Left hindlimb (tissue), 1 donor: ENCODE measurements at places on chromosomes 4 and X.

- DNase-seq: no peak
Measured at GRCh38 chr4:101806914-101807313, 16.4 kb downstream of the BANK1 start.

- DNase-seq: no peak
Measured at GRCh38 chr4:66376921-66377320, 706.6 kb upstream of the EPHA5 start.

DNA sequence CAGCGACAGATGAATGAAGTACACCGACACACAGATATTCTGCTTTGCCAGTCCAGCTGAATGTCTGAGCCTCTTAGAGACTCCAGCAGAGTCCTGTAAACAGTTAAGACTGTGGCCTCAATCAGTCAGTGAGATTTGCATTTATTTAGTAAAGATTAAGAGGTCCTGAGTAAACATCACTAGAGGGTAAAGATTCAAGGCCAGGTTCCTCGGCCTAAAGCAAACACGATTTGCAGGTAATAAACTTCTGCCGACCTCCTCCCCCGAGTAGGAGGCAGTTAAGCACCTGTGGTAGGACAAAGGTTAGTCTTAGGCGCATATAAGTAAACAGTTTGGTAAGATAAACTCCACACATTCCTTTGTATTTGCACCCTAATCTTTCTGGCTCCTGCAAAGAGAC is 99.6 kb downstream of the CFAP47 start:
- DNase-seq: no peak

DNA sequence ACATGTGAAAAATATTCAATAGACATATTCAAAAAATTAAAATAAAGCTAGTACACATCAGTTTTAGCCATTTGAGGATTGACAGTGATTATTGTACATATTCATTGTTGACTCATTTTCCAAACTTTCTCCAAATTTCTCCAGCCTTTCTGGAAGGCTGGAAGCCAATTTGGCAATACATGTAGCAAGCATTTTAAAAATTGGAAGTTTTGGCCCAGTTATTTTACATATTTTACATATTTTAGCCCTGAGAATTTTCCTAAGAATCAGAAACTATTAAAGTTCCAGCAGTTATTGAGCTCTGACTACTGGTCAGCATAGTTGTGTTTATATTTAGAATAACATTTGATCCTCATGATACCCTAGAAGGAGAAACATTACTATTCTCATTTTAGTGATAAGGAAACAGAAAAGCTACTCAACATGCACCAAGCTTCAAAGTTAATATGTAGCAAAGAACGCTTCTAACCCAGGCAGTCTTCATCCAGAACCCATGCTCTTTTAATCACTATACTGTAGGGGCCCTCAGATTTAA is 3.2 kb downstream of the CABS1 start:
- DNase-seq: no peak

- no peak for DNase-seq
Measured at GRCh38 chr4:6121276-6121850, 79.0 kb downstream of the JAKMIP1 start.

- no peak for DNase-seq
Measured at GRCh38 chrX:110258552-110258951, 59.3 kb downstream of the AMMECR1 start.
